ENCODE measurements at places on chromosomes 1 and 21. TPM values are rescaled to one million over a fixed set of nuclear protein-coding genes. Genes with fewer than 3 reads are reported as not detected.

The KLHL17 gene
- 13.4 TPM for total RNA-seq

The RGS18 gene
- not detected for total RNA-seq

The PAX7 gene
- not detected for total RNA-seq

DNA sequence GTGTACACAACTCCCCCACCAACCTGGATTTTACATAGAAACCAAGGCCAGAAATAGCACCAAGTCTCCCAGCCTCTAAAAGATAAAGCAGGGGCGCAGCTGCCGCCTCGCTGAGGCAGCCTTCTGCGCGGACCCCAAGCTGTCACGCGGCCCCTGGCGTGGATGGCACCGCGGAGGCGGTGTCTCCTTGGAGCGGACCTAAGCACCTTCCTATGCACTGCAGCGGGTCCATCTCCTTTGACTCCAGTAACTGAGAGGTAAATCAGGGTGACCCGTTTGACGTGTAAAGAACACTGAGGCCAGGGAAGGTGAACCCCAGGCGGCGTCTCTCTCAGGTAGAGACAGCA lies 17.0 kb downstream of the ZNF697 start:
- peaks cover 66% of the 10 kb centered on the region for H3K4me1 ChIP-seq
- peak overlapping the region; percentile 78 for H3K4me3 ChIP-seq
- no peak for DNase-seq
- no peaks in the 10 kb centered on the region for H3K27me3 ChIP-seq
- peak overlapping the region; percentile 60 for H3K27ac ChIP-seq

GRCh38 chr1:35443768-35444518 lies 113.3 kb downstream of the KIAA0319L start:
- peaks cover 18% of the 10 kb centered on the region for H3K4me1 ChIP-seq
- no peak for DNase-seq
- no peak overlapping the region for H3K27ac ChIP-seq
- H3K27me3 ChIP-seq: no peaks in the 10 kb centered on the region
- H3K4me3 ChIP-seq: no peak overlapping the region

GRCh38 chr1:173276922-173277800 lies 70.0 kb upstream of the TNFSF4 start:
- H3K36me3 ChIP-seq: peaks cover 8% of the 10 kb centered on the region
- H3K27ac ChIP-seq: no peak overlapping the region
- no peak overlapping the region for H3K4me3 ChIP-seq
- H3K4me1 ChIP-seq: peaks cover 27% of the 10 kb centered on the region
- H3K27me3 ChIP-seq: no peaks in the 10 kb centered on the region

- no peak for DNase-seq
- peaks cover 32% of the 10 kb centered on the region for H3K4me1 ChIP-seq
- no peak overlapping the region for H3K27ac ChIP-seq
- H3K36me3 ChIP-seq: no peaks in the 10 kb centered on the region
- H3K27me3 ChIP-seq: no peaks in the 10 kb centered on the region
Measured at GRCh38 chr1:244901400-244902015, 37.2 kb upstream of the HNRNPU start.

- H3K36me3 ChIP-seq: no peaks in the 10 kb centered on the region
- peak; percentile 44 for DNase-seq
- no peaks in the 10 kb centered on the region for H3K27me3 ChIP-seq
- H3K27ac ChIP-seq: peak overlapping the region; percentile 97
- H3K4me1 ChIP-seq: peaks cover 81% of the 10 kb centered on the region
- H3K4me3 ChIP-seq: peak overlapping the region; percentile 45
Measured at GRCh38 chr1:178057912-178058534, 35.9 kb upstream of the RASAL2 start.

DNA sequence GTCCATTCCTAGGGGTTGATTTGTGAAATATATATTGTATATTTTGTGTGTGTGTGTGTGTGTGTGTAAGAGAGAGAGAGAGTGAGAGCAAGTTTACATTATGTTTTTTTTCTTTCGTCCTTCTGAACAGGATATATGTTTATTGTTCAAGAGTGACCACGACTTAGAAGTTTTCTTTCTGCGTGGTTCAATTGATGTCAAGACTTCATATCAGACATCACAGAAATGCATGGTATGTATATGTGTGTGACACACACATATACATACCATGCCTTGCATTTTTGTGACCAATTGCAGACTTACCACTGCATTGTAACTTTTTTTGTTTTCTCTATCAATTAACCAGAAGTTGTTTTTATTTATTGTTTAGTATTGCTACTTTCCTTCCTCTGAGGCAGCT lies 2.5 kb downstream of the RASAL2 start:
- H3K27me3 ChIP-seq: no peaks in the 10 kb centered on the region
- H3K4me3 ChIP-seq: peak overlapping the region; percentile 91
- peak overlapping the region; percentile 73 for H3K27ac ChIP-seq
- DNase-seq: no peak
- H3K36me3 ChIP-seq: peaks cover 20% of the 10 kb centered on the region
- peaks cover 71% of the 10 kb centered on the region for H3K4me1 ChIP-seq

- no peaks in the 10 kb centered on the region for H3K27me3 ChIP-seq
- H3K4me1 ChIP-seq: no peaks in the 10 kb centered on the region
- no peak overlapping the region for H3K4me3 ChIP-seq
- no peaks in the 10 kb centered on the region for H3K36me3 ChIP-seq
- H3K27ac ChIP-seq: no peak overlapping the region
Measured at GRCh38 chr21:36825658-36826057, 126.7 kb downstream of the SIM2 start.
